Fibroblast of mammary gland (primary cell): ENCODE measurements at places on chromosomes 12 and 14.

DNA sequence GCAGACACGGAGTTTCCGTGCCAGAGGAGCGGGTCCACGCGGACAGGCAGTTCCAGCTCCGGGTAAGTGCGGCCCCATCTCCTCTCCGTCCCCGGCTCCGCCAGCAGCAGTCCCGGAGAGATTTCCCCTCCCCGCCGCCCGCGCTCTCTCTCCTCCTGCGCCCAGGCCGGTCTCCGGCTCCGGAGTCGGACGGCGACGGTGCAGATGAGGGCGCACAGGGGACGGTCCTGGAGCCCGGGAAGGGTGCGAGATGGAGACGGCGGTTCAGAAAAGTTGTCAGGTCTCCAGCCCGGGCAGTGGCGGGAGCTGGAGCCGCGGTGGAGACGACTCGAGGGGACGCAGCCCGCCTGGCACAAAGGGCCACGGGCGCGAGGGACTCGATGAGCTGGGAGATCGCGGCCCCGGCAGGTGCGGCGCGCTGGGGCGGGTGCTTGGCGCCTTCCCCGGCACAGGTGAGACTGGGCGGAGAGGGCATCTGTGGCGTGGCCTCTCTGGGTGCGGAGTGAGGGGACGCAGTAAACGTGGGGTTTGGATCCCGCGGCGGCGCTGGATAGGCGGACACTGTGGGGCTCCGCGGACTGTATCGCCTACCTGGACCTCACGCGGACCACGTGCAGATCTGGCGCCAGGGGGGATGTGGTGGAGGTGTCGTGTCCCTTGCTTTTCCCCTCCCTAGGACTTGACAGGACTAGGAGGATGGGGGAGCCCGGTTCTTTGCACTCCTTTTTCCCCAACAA is 1540.3 kb upstream of the TMEM132C start:
- DNase-seq, result no peak

DNA sequence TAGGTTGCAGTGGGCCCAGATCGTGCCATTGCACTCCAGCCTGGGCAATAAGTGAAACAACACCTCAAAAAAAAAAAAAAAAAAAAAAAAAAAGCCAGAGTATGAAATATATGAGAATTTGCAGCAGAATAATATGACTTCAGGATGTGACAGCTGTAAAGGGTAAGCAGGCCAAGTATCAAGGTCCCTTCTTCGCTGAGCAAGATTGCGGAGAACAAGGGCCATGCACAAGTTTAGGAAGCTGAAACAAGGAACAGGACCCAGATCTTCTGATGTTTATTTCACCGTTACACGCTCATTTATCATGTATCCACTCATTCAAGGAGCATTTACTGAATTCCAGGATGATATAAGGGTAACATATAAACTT is 659 bp upstream of the FOXJ2 start:
- peak; percentile 23 for DNase-seq

- DNase-seq, result no peak
Observed at GRCh38 chr12:31218203-31219025, 107.5 kb downstream of the SINHCAF start.

DNA sequence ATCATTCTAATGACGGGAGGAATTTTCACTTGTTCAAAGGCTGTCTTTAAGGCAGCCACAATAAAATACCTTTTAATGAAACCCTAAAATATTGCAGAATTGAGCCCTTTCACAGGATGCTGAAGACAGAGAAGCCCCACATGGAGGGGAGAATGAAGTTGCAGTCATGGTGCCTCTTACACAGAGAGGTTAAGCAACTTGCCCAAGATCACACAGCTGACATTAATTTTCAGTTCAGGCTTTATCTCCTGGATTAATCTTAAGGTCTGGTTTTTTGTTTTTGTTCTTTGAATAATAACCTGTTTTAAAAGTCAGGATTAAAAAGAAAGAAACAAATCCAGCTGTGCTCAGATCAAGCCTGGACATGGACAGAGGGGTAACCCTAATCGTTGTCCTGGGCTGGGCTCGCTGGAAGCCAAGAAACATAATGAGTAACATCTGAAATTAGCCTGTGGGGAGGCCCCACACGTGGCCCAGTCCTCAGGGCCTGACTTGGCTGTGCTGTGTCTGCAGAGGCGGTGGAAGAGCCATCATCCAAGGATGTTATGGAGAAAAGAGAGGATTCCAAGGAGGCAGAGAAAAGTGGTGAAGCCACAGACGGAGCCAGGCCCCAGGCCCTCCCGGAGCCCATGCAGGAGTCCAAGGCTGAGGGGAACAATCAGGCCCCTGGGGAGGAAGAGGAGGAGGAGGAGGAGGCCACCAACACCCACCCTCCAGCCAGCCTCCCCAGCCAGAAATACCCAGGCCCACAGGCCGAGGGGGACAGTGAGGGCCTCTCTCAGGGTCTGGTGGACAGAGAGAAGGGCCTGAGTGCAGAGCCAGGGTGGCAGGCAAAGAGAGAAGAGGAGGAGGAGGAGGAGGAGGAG is 8.0 kb downstream of the CHGA start:
- DNase-seq, result peak; percentile 63

DNA sequence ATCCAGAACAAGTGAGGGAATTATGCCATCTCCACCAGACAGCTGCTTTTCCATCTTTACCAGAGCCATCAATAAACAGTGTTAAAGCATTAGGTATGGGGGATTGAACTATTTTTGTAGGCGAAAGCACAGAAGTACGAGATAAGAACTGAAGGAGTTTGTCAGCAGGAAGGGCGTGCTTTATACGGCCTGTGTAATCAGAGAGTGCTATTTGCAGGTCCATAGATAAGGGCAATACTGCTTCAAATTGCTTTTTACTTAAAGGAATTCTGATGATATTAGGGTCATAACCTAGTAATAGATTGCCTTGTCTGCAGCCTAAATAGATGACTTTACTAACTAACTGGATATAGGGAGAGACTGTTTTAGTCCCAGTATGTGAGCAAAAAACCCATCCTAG is 20.3 kb upstream of the CLEC4E start:
- DNase-seq, result no peak

DNA sequence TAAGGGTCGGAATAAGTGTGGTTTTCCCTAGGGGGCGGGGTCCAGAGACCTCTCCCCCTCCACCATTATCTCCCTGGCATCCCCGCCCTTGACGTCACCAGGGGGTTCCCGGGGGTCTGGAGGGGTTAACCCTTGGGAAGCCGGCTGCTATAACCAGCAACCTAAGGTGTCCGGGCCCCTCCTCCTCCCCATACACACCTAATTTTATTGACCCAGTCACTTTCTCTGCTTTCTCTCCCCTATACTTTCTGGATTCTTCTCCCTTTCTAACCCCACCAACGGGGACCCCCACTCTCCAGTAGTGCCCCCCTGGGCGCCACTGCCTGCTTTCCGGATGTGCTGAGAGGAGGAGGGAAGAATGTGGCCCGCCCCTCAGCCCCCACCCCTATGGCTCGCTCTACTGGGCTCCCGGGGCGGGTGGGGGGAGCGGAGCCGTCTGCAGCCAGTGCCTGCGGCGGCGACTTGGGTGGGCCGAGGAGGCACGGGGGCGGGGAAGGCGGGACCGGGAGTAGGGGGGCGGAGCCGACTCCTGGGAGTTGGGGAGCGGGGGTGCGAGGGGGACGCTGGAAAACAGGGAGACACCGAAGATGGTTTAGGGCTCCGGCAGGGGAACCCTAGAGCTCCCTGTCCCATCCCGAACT is 1.8 kb downstream of the GLI1 start:
- DNase-seq, result peak; percentile 37

DNA sequence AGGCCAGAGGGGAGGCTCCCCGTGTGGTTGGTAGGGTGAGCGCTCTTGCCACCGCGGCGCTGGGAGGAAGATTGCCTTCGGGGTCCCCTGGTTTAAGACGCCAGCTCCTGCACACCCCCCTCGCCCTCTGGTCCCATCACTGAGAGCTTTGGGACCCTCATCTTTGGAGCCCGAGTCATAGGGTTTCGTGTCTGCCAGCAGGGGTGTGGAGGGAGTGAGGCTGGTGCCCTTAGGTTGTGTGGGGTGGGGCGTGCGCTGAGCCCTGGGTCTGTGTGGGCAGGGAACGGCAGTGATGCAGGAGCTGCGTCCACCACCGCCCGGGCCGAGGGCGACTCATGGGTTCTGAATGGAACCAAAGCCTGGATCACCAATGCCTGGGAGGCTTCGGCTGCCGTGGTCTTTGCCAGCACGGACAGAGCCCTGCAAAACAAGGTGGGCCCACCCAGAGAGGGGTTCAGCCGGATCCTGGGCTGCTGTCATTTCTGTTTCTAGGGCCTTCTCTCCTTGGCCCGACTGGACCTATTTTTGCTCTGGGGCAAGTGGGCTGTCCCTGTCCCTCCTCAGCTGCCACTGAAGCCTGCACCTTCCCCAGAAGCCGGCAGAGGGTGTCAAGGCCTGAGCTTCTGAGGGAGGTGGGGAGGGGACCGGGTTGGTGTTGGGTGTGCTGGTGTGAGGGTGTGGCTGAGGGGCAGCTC is 12.1 kb downstream of the ACADS start:
- no peak for DNase-seq

GRCh38 chr12:25992026-25992782 is 33.7 kb downstream of the RASSF8 start:
- no peak for DNase-seq

- no peak for DNase-seq
Observed at GRCh38 chr12:74015118-74015517, 522.5 kb upstream of the ATXN7L3B start.

- DNase-seq, result peak; percentile 54
Observed at GRCh38 chr12:15772405-15773018, 16.7 kb downstream of the EPS8 start.

GRCh38 chr12:26402648-26403047 is 207.3 kb downstream of the SSPN start:
- no peak for DNase-seq
